GM20000 (cell line): ENCODE measurements at places on chromosomes 5 and 9.

GRCh38 chr5:155148694-155149093, 135.1 kb downstream of the KIF4B start:
- DNase-seq = no peak

DNA sequence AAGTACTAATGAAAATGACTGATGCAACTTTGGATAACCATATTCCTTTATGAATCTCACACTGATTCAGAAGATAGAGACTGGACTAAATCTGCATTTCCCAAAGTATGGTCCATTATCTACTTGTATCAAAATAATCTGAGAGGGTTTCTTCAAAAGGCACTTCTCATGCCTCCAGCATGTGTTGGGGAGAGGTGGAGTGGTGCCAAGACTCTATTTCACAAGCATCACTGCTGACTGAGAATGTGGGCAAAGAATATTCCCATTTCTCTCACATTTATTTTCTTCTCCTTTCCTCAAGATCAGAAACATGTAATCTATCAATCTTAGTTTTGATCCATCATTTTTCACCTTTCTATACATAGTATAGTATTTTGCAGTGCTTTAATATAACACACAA, 135.4 kb downstream of the GABRB2 start:
- no peak for DNase-seq

DNA sequence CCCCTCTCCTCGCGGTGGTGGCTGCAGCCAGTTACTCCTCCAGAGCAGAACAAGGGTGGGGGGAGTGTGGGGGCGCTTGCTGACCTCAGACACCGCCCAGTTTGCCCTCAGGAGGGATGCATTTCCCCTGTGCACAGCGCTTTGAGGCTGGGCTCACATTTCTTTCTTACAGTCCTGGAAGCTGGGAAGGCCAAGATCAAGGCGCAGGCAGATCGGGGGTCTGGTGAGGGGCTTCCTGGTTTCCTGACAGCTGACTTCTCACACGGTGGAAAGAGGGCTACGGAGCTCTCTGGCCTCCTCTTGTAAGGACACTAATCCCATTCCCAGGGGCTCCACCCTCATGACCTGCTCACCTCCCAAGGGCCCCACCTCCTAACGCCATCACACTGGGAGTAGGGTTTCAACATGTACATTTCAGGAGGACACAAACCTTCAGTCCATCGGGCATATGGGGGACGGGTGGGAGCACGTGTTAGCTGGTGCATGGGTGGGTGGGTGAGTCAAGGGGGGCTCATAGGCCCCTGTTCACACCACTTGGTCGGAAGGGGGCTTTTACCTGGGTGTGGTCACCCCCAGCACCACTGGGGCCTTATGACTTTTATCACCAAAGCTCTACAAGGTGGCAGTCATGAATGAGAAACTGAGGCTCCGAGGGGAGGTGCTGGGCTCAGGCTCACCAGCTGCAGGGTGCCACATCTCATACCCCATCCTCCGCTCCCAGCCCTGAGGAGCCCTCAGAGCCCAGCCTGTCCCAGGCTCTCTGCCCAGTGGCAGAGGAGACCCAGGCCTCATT, 7.7 kb upstream of the SCGB3A1 start:
- peak; percentile 9 for DNase-seq

- no peak for DNase-seq
Observed at GRCh38 chr9:34927061-34927460, 31.0 kb upstream of the PHF24 start.

- peak; percentile 41 for DNase-seq
Observed at GRCh38 chr5:34957857-34958690, 28.7 kb downstream of the DNAJC21 start.

DNA sequence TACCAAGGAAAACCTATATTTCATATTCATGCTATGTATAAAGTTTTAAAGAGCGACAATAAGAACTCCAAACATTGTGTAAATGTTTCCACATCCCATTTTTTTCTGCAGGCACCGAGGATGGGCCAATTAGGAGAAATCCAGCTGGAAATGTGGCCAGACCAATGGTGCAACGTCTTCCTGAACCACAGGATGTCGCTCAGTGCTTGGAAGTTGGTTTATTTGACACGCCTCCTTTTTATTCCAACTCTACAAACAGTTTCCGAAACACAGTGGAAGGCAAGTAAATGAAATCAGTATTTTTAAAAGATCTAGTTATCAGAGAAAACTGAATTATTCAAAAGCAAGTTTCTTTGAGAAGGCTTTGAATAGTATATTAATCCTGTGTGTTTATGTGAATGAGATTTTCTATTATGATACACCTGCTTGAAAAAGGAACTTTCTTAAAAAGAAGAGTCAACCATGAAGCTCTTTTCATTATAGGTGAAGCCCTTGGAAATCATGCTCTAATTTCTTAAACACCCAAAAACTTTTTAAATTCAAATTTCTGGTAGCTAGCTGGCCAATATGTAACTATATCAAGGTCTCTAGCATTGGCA, 9.1 kb downstream of the TYRP1 start:
- no peak for DNase-seq

DNA sequence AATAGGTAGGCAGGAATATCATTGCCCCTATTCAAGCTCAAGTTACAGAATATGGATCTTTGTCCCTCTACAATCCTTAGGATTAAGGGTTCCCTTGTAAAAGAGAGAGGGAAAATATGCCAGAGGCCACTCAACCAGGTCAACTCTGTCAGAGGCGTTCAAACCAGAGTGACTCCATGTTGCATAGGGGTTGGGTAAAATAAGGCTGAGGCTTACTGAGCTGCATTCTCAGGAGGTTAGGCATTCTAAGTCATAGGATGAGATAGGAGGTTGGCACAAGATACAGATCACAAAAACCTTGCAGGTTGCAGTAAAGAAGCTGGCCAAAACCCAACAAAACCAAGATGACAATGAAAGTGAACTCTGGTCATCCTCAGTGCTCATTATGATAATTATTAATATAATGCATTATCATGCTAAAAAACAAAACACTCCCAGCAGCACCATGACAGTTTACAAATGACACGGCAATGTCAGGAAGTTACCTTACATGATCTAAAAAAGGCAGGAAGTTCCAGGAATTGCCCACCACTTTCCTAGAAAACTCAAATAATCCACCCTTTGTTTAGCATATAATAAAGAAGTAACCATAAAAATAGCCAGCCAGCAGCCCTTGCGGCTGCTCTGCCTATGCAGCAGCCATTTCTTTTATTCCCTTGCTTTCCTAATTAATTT, 64.8 kb downstream of the ERP44 start:
- DNase-seq = no peak

DNA sequence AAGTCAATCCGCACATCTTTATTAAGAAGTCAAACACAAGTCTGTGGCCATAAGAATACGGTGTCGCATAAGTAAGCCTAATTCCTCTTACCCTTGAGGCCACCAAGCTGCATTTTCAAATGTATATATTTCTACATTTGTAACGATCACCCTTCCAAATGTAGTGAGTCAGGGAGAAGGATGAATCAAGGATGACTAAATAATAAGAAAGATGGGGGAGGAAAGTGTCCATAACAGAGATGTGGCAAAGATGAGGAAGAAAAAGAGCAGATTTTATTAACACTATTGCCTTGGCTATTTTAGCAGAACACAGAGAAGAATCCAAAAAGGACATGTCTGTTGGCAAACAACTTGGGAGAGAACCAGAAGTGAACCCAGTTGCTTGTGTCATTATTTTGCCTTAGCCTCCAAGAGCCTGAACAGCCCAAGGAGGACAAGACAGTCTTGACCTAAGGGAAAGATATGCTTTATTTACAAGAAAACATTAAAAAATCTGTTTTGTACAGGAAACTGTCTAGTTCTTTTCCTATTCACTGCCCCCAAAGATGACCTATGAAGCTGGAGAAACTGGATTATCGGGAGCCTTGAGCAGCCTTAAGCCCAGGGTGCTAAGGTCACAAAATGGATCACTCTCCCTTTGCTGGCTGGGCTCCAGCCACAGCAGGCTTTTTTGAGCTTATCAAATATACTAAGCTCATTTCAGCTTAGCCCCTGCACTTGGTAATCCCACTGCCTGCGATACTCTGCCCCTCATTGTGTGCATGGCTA, 101.5 kb downstream of the PLCXD3 start:
- DNase-seq = no peak
